ENCODE measurements at places on chromosomes 1 and 21. TPM values are rescaled to one million over a fixed set of nuclear protein-coding genes. Genes with fewer than 3 reads are reported as not detected.
A peak's percentile ranks its signal among the peaks of the same experiment; 100 is the strongest.

OR10Z1 gene
- total RNA-seq = not detected

- no peak for DNase-seq
- no peak overlapping the region for H3K4me3 ChIP-seq
- peaks cover 14% of the 10 kb centered on the region for H3K36me3 ChIP-seq
- no peaks in the 10 kb centered on the region for H3K4me1 ChIP-seq
- H3K27me3 ChIP-seq = no peaks in the 10 kb centered on the region
These were observed 52.7 kb upstream of the GPR153 start for GRCh38 chr1:6313393-6314200.

GRCh38 chr1:155978973-155979429, 654 bp upstream of the ARHGEF2 start:
- DNase-seq = no peak
- H3K4me3 ChIP-seq = peak overlapping the region; percentile 98
- H3K36me3 ChIP-seq = peaks cover 21% of the 10 kb centered on the region
- peak overlapping the region; percentile 92 for H3K27ac ChIP-seq
- peaks cover 61% of the 10 kb centered on the region for H3K4me1 ChIP-seq
- no peaks in the 10 kb centered on the region for H3K27me3 ChIP-seq

DNA sequence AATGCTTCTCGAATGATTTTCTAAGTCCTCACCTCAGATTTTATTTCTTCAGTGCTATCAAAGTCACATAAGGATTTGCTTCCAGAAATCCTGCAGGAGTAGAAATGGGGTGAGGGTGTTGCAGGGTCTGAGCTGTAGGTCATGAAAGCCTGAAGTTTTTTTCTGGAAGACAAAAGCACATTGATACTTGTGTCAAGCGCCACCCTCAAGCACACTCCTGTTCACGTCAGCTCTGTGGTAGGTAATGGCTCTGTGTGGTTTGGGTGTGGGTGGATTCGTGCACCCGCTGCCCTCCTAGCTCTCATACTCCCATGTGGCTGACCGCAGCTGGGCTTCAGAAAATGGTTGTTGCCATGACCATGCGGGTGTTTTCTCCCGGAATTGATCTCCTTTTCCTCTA, 39.9 kb downstream of the AKNAD1 start:
- DNase-seq = no peak
- no peak overlapping the region for H3K4me3 ChIP-seq
- no peaks in the 10 kb centered on the region for H3K4me1 ChIP-seq
- peaks cover 20% of the 10 kb centered on the region for H3K27me3 ChIP-seq

- H3K27ac ChIP-seq = peak overlapping the region; percentile 86
- no peaks in the 10 kb centered on the region for H3K27me3 ChIP-seq
- H3K4me3 ChIP-seq = peak overlapping the region; percentile 64
These were observed 912 bp upstream of the PKNOX1 start for GRCh38 chr21:42973309-42973990.

GRCh38 chr1:51498924-51499323, 20.1 kb downstream of the EPS15 start:
- no peaks in the 10 kb centered on the region for H3K27me3 ChIP-seq
- H3K27ac ChIP-seq = no peak overlapping the region
- peaks cover 39% of the 10 kb centered on the region for H3K36me3 ChIP-seq

DCDC2B gene
- 0.16 TPM for total RNA-seq

- H3K4me3 ChIP-seq = no peak overlapping the region
- no peaks in the 10 kb centered on the region for H3K36me3 ChIP-seq
- H3K27me3 ChIP-seq = no peaks in the 10 kb centered on the region
- DNase-seq = no peak
- no peaks in the 10 kb centered on the region for H3K4me1 ChIP-seq
- no peak overlapping the region for H3K27ac ChIP-seq
These were observed 76.8 kb upstream of the ERG start for GRCh38 chr21:38574895-38575575.

GRCh38 chr1:193062698-193063463, 3.5 kb downstream of the RO60 start:
- H3K4me1 ChIP-seq = peaks cover 53% of the 10 kb centered on the region
- H3K36me3 ChIP-seq = peaks cover 19% of the 10 kb centered on the region
- H3K27ac ChIP-seq = peak overlapping the region; percentile 24

EDN2 gene
- total RNA-seq = not detected

GRCh38 chr1:54328066-54328636, 78.0 kb downstream of the SSBP3 start:
- no peaks in the 10 kb centered on the region for H3K36me3 ChIP-seq
- DNase-seq = no peak
- H3K4me1 ChIP-seq = peaks cover 5% of the 10 kb centered on the region
- no peak overlapping the region for H3K27ac ChIP-seq

DNA sequence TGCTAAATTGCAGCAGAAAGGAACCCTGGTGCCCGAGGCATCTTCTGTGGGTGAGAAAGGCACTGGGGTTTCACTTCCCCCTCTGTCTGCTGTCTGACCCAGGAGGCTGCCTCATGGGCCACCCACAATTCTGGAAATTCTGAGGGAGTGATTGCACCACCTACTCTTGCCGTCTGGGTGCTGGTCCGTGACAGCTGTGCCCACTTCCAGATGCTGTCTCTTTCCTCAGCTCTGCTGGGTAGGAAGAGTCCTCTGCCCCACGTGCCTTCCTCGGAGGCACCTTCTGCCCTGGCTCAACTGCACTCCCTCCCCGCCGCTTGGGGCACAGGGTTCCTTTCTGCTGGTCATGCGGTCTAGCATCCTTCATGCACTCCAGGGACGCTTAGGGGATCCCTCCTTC, 96.3 kb downstream of the ARHGEF10L start:
- no peaks in the 10 kb centered on the region for H3K36me3 ChIP-seq
- DNase-seq = no peak
- H3K4me1 ChIP-seq = no peaks in the 10 kb centered on the region
- no peak overlapping the region for H3K4me3 ChIP-seq
- H3K27ac ChIP-seq = no peak overlapping the region

GRCh38 chr1:215262106-215262505, 179.6 kb downstream of the KCNK2 start:
- H3K27ac ChIP-seq = no peak overlapping the region
- no peaks in the 10 kb centered on the region for H3K27me3 ChIP-seq
- H3K4me3 ChIP-seq = no peak overlapping the region
- H3K36me3 ChIP-seq = no peaks in the 10 kb centered on the region
- no peak for DNase-seq
- H3K4me1 ChIP-seq = no peaks in the 10 kb centered on the region

- peak; percentile 74 for DNase-seq
- peaks cover 45% of the 10 kb centered on the region for H3K4me1 ChIP-seq
- no peaks in the 10 kb centered on the region for H3K27me3 ChIP-seq
- peaks cover 2% of the 10 kb centered on the region for H3K36me3 ChIP-seq
- peak overlapping the region; percentile 27 for H3K4me3 ChIP-seq
These were observed 31.7 kb upstream of the KHDRBS1 start for GRCh38 chr1:31981972-31982371.

DNA sequence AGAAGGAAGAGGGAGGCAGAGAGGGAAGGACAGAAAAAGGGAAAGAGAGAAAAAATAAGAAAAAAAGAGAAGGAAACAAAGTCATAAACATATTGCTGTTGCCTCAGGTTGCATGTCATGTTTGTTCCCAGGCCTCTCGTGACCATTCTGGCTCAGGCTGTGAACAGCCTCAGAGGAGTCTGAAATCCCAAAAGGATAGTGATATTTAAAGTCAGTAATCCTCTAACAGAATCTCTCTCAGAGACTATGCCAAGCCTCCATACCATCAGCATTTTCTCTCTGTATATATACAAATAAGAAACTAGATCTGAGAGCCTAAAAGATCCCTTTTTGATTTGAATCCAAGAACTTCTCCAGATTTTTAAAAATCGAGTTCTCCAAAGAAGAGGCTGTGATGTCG, 35.2 kb downstream of the GORAB start:
- H3K4me3 ChIP-seq = no peak overlapping the region
- H3K27me3 ChIP-seq = peaks cover 29% of the 10 kb centered on the region
- H3K36me3 ChIP-seq = no peaks in the 10 kb centered on the region

TNNI3K gene
- not detected for total RNA-seq

DNA sequence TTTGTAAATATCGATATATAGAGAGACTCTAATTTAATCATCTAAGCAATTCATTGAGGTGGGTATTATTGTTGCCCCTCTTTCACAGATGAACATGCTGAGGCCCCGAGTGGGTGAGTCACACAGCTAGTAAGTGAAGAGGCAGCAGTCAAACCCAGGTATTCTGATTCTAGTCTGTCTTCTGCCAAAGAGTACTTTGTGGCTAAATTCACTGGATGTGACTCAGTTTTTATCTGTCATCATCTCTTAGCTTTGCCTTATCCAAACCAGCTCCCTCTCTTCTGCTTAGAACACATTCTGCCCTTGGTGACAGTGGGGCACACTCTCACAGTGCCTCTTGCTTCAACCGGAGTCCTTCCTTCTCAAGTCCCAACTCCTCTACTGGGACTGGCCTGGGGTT, 11.5 kb downstream of the FCRL5 start:
- no peaks in the 10 kb centered on the region for H3K36me3 ChIP-seq
- H3K4me1 ChIP-seq = no peaks in the 10 kb centered on the region
- H3K27me3 ChIP-seq = peaks cover 14% of the 10 kb centered on the region
- H3K27ac ChIP-seq = no peak overlapping the region
- no peak for DNase-seq

DNA sequence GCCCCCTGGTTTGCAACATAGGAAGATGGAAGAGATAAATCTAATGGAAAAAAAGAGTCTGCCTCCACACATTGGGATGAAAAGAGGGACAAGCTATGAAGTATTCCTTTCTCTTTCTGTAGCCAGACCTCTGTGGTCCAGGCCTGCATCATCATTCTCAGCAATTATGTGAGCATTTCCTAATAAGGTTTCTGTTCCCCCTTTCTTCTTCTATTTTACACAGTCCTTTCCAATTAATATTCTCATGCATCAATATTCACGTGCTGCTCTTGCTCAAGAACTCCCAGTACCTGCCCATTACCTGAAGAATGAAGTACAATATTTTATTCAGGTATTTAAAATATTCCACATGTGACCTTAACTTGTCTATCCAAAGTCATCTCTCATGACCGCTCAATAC, 8.2 kb upstream of the SLC30A1 start:
- no peak overlapping the region for H3K27ac ChIP-seq
- no peaks in the 10 kb centered on the region for H3K36me3 ChIP-seq
- no peak for DNase-seq
- H3K27me3 ChIP-seq = peaks cover 9% of the 10 kb centered on the region
- no peak overlapping the region for H3K4me3 ChIP-seq

- no peaks in the 10 kb centered on the region for H3K36me3 ChIP-seq
- no peak overlapping the region for H3K27ac ChIP-seq
- H3K27me3 ChIP-seq = peaks cover 4% of the 10 kb centered on the region
- H3K4me3 ChIP-seq = no peak overlapping the region
These were observed 132.7 kb upstream of the IPO9 start for GRCh38 chr1:201696217-201696761.

- no peak for DNase-seq
- H3K36me3 ChIP-seq = peaks cover 19% of the 10 kb centered on the region
- no peak overlapping the region for H3K4me3 ChIP-seq
- H3K27me3 ChIP-seq = no peaks in the 10 kb centered on the region
- H3K27ac ChIP-seq = no peak overlapping the region
These were observed 84.6 kb downstream of the VPS13D start for GRCh38 chr1:12314333-12314903.

- H3K4me1 ChIP-seq = peaks cover 58% of the 10 kb centered on the region
- H3K4me3 ChIP-seq = peak overlapping the region; percentile 88
- peak; percentile 73 for DNase-seq
- H3K27ac ChIP-seq = peak overlapping the region; percentile 94
These were observed 1.9 kb downstream of the ITPKB start for GRCh38 chr1:226736908-226737818.

GRCh38 chr1:115649964-115650363, 8.2 kb downstream of the VANGL1 start:
- H3K27ac ChIP-seq = peak overlapping the region; percentile 47
- DNase-seq = no peak
- peaks cover 11% of the 10 kb centered on the region for H3K36me3 ChIP-seq
- no peak overlapping the region for H3K4me3 ChIP-seq

DNA sequence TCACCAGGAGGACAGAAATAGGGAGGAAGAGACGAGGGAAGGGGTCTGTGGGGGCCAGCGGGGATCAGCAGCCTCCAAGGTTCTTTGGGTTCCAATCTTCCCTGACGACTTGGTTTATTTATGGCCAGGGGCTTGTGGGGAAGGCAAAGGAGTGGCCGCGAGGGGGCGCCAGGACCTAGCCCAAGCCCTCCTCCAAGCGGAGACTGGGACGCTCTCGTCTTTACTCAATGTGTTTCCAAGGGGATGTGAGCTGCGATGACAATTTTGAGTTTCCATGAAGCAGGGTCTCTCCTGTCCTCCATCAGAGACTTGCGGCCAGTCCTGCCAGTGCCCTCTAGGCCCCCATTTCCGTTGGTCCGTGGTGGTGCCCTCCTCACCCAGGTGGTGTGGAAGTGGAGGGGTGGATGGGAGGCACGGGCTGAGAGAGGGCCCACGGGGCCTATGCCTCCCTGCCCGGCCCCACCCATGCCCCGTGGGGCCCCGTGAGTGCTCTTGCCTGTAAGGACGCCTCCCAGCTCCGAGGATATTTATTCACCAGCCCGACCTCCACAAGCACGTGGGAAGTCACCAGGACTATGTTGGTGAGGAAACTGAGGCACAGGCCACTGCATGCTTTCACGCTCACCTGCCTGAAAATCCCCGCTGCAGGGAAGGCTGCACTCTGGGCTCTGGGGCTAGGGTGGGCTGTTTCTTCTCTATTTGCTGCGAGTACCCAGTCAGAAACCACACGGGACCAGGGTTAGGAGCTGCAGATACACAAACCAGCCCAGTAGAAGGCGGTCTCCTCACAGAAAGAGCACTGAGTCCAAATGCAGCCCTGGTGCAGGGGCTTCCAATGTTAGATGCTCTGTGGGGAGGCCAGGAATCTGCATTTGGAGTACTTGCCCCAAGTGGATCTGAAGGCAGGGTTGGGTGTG, 26.5 kb downstream of the DMRTB1 start:
- H3K27me3 ChIP-seq = peaks cover 22% of the 10 kb centered on the region
- no peaks in the 10 kb centered on the region for H3K4me1 ChIP-seq
- no peak overlapping the region for H3K27ac ChIP-seq
- no peak overlapping the region for H3K4me3 ChIP-seq

- no peak overlapping the region for H3K4me3 ChIP-seq
- no peaks in the 10 kb centered on the region for H3K27me3 ChIP-seq
- no peak overlapping the region for H3K27ac ChIP-seq
- H3K4me1 ChIP-seq = no peaks in the 10 kb centered on the region
- no peaks in the 10 kb centered on the region for H3K36me3 ChIP-seq
These were observed 62.9 kb downstream of the ADAMTS1 start for GRCh38 chr21:26782331-26782730.

MYOM3 gene
- total RNA-seq = not detected

TMEM79 gene
- 10.1 TPM for total RNA-seq

CELA3A gene
- not detected for total RNA-seq

- peaks cover 59% of the 10 kb centered on the region for H3K27me3 ChIP-seq
- peak within 1 kb of the TSS; percentile 71 for H3K4me3 ChIP-seq
- H3K27ac ChIP-seq = no peak within 1 kb of the TSS
- DNase-seq = peak; percentile 68
- peaks cover 17% of the 10 kb centered on the region for H3K4me1 ChIP-seq
- no peaks in the 10 kb centered on the region for H3K36me3 ChIP-seq
These were observed at the start of gene PTGER3 for GRCh38 chr1:71047635-71048607. PTGER3 (minus strand) TSS chr1:71047816; CDS start chr1:71047577, 239 bp downstream.

LINGO4 gene
- 0.07 TPM for total RNA-seq
